ENCODE measurements at places on chromosomes 2 and 18. TPM values are rescaled to one million over a fixed set of nuclear protein-coding genes. Genes with fewer than 3 reads are reported as not detected.

- no peak for DNase-seq
Observed at GRCh38 chr2:8767324-8767723, 70.1 kb downstream of the KIDINS220 start.

DNA sequence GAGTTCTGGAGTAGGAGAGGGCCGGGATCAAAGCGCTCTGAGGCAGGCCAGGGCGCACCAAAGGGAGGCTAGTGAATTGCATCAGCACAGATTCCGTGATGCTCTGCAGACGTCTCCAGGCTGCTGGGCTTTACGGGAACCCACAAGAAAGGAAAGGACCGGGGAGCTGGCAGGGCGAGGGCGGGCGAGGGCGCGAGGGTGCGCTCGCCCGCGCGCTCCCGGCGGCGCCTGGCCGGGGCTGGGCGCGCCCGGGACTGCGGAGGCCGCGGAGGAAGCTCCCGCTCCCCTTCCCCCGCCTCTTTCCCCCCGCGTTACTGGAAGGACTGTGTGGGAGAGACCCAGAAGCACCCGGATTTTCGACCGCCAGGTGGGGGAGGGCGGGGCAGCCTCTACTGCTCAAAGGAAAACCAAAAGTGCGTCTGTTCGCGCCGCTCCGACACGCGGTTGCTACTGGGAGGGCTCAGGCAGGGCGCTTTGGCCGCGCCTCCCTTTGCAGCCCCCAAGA lies 2.4 kb upstream of the FOSL2 start:
- DNase-seq: peak; percentile 97

The TXNDC2 gene
- not detected for total RNA-seq

GRCh38 chr2:239316562-239317465 lies 84.0 kb downstream of the HDAC4 start:
- DNase-seq: peak; percentile 93

The DTNA gene
- 71.9 TPM for total RNA-seq

DNA sequence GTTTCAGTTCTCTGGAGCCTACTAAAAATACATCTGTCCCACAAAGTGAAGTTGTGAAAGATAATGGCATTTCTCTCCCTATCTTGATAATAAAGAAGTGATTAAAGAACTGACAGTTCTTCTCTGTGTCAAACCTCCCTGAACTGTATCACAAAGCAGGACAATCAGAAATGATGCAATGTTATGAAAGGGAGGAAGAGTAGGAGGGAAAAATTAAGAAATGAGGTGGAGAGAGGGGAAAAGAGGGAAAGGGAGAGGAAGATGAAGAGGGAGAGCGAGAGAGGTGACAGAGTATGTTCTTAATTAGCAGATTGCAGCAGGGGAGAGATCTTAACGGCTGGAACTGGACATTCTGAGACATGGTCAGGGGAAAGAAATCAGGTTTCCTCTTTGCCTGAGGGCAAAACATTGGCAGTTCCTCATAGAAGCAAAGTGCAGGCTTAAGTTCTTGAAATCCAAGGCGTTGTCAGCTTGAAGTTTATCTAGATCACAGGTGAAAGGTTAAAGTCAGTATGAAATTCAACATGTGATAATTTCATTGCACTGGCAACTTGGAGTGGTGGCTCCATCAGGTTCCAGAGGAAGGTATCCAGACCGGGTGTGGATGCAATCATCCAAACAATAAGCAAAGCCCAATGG lies 54.6 kb downstream of the RDH14 start:
- no peak for DNase-seq
